ENCODE measurements at places on chromosomes 4 and X.

DNA sequence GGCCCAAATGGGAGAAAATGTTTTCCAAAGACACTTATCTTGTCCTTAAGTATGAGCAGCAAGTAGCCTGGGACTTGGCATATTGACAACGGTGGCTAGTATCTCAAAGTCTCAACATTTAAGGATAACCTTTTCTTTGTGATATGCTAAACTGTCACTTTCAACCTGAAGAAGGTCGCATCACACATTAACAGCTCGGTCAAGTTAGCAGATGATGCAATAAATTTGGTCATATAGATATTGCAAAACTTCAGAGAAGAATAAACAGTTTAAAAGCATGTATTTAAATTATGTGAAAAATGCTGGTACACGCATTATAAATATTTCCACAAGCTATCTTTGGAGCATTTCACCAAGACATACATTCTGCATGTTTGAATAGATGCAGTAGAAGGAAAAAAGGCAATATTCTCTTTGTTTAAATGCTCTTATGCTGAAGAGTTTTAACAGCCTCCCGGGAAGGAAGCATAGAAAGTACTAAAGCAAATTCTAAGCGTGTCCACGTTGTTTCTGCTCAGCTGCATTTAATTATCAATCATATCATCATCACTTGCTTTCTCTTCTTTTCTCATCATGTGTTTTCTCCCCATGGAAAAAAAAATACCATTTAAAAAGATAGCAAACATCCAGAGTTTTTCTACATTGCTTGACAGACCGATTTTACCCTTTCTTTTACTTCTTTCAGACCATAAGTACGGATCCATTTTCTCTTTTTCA, 24.2 kb downstream of the ARHGAP6 start:
- no peak for DNase-seq

- DNase-seq, result peak; percentile 88
Measured at GRCh38 chr4:114364857-114365256, 233.8 kb upstream of the UGT8 start.

GRCh38 chr4:155964016-155964891, 10.6 kb upstream of the CTSO start:
- no peak for DNase-seq

DNA sequence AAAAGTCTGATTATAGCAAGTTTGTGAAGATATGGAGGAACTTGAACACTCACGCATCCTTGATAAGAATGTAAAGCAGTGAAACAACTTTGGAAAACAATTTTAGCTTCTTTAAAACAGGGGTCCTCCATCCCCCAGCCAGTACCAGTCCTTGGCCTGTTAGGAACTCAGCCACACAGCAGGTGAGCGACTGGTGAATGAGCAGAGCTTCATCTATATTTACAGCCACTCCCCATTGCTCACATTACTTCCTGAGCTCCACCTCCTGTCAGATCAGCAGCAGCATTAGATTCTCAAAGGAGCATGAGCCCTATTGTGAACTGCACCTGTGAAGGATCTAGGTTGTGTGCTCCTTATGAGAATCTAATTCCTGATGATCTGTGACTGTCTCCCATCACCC, 530.3 kb upstream of the PRKX start:
- no peak for DNase-seq

DNA sequence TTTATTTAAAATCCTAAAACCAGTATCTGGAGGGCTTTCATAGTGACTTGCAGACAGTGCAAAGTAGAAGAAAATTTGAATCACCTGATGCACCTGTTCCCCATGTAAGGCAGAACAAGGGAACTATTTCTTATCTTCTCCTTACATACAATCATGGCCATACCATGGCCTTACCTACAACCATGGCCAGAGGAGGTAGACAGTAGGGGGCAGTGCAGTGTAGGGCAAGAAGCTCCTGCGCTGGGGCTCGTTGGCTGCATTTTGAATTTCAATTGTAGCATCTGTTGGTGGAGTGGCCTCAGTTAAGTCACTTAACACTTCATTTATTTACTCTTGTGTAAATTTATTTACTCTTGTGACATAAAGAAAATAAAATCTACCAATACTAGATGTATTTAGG, 33.0 kb downstream of the GALNTL6 start:
- DNase-seq, result peak; percentile 31

- no peak for DNase-seq
Measured at GRCh38 chr4:22978656-22979055, 285.9 kb downstream of the GBA3 start.

- no peak for DNase-seq
Measured at GRCh38 chrX:148928811-148929210, 428.4 kb downstream of the AFF2 start.

DNA sequence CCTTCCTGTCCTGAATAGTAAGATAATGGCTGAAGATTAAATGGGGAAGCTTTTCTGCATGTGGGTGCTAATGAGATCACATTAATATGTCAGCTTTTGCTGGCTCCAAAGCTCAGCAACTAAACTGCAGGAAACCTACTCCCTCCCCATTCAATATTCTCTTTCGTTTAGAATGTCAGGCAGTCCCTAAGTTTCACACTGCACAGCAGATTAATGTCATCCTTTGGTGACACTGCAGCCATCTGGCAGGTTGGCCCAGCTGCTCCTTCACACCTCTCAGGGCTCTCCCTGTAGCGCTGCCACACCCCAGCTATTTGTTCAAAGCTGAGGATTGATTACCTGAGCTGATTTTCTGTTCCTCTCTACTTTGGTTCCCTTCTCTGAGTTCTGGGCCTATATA, 110.5 kb downstream of the KDR start:
- DNase-seq, result no peak

DNA sequence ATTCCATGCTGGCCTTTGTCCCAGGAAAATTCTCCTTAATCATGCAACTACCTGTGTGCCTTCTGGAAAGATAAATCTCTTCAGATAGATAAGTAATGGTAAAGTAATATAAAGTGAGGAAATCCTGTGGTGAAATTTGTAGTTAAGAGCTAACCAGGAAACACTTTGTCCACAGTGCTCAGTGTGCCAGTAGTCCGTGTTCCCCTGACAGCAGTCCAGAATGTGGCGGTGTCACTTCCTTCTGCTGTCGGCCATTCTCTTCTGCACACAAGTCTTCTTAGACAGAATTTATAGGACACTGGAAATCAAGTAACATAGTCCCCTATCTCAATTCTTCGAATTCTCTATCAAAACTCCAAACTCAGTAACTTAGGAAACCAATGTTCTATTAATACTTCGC, 5.7 kb upstream of the CXXC4 start:
- DNase-seq, result no peak

DNA sequence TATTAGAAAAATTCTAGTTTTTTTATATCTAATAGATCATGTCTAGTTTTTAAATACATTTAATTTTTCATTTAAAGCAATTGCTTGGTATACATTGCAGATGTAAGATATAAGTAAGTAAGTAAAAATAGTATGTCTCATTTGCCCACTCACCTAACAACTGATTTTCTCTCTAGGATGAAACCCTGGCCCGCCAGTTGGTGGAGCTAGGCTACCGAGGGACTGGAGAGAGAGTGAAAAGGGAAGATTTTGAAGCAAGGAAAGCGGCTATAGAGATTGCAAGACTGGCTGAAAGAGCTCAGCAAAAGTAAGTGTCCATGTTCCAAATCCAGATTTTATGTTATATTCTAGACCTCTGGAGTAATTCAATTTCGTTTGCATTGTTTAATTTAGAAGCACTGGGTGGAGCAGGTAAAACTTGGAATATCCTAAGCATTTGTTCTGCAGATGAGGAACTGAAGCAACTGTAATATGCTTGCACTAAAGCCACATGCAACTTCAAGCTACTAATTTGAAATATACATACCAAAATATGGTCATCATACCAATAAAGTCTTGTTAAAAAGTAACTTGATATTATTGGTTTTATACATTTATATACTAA, 27.1 kb downstream of the CFAP299 start:
- no peak for DNase-seq

DNA sequence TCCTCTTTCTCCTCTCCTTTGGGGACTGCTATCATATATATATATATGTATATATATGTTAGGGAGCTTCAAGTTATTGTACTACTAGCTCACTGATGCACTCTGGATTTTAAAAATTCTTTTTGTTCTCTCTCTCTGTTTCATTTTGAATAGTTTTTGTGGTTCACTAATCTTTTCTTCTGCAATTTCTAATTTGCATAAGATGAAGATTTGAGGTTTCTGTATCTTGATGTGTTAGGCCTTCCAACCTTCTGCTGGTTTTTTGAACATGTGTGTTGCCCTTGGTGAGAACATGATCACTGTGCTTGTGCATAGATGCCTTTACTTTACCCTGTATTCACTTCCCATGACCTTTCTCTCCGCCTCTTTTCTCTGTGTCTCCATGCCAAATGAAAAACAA, 7.8 kb upstream of the ZNF718 start:
- DNase-seq, result no peak

DNA sequence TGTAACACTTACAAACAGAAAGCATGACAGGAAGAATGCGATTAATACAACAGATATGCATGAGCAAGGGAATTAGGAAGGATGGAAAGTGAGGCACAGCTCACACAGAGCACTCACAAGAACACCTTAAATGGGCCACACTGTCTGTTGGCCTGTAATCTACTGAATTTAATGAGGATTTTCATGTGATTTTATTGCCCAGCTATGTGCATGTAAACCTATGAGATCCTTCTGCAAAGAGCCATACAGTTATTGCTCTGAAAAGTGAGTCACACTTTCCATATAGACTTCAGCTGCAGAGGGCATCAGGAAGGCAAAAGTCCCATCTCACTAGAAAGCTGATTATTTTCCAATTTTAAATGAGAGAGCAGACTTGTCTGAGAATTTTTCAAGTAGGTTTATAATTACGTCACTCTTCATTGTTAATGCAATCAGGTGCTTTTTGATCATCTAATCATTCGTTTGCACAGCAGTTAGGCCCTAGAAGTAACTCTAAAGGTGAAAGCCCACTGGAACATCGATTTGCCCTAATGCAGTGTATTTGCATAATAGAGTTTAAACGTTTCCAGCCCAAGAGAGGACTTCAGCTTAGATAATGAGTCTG, 832.7 kb upstream of the INTU start:
- DNase-seq, result peak; percentile 51

GRCh38 chr4:79820427-79820826, 252.6 kb downstream of the ANTXR2 start:
- DNase-seq, result no peak

DNA sequence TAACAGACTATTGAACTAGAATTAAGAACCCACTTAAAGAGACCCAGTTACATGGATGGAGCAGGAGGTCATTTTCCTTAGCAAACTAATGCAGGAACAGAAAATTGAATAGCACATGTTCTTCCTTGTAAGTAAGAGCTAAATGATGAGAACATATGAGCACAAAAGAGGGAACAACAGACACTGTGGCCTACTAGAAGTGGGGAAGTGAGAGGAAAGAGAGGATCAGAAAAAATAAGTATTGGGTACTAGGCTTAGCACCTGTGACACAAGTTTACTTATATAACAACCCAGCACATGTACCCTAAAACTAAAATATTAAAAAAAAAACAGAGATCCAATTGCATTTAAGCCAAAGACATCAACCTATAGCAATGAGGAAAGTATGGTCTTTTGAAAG, 26.2 kb downstream of the ARAP2 start:
- no peak for DNase-seq

DNA sequence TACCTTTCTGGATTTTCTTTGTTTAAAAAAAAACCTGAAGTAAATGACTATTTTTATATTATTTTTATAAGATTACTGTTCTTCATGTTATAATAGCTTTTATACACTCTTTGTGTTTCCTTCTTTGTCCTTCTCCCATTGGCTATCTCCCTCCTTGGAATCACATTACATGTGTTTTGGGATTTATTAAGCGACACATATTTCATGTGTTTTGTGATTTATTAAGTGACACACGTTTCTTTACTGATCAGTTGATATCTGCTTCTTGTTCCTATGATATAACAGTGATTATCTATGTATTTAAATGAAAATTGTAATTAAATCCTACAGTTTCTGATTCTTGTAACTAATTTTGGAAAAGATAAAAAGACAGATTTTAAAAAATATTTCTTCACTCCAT, 817.3 kb upstream of the AGA start:
- DNase-seq, result no peak

GRCh38 chrX:136711147-136711546, 63.2 kb downstream of the CD40LG start:
- DNase-seq, result no peak

DNA sequence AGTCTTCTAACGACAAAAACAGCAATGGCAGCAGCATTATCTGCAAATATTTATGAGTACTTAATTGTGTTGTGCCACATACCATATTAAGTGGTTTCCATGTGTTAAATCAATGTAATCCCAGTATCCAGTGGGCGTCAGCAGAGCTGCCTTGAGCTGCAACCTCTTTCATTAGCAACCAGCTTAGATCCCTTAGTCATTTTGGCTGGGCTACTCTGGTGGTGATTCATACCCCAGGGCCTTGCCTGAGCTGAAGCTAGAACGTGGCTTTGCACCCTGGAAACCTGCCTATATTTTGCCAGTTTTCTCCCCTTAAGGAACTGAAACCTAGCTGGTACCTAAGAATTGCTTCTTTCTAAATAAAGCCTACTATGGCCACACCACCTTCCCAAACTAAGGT, 474.3 kb upstream of the FTHL17 start:
- peak; percentile 47 for DNase-seq

GRCh38 chr4:105350859-105351490, 122.9 kb downstream of the PPA2 start:
- peak; percentile 64 for DNase-seq

GRCh38 chr4:76053730-76054129, 17.9 kb upstream of the CXCL11 start:
- DNase-seq, result no peak

DNA sequence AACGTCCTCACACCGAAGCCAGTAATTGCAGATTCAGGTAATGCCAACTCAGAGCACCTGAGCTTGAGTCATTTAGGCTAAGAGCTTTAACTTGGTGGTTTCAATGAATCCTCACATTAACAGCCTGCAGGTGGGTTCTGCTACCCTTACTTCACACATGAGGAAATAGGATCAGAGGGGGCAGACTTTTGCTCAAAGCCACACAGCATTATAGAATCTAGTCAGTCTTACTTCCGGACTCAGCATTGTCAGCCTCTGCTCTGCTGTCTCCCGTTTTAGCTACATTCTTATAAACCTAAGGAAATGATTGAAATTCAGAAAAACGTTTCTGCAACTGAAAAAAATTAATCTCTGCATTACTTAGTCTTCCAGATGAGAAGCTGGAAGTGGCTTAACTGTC, 6.0 kb downstream of the C4orf50 start:
- no peak for DNase-seq

Measured in fibroblast of skin of left quadriceps (primary cell).